Renal cortex interstitium (tissue), 15 donors: ENCODE measurements at places on chromosomes 5 and 9.
A peak's percentile ranks its signal among the peaks of the same experiment; 100 is the strongest.

GRCh38 chr5:20166456-20166855 is 178.5 kb upstream of the CDH18 start:
- no peak for DNase-seq

GRCh38 chr9:136572828-136573625 is 27.2 kb upstream of the NOTCH1 start:
- no peak for DNase-seq

GRCh38 chr5:37005946-37006540 is 129.5 kb downstream of the NIPBL start:
- peak; percentile 17 for DNase-seq

DNA sequence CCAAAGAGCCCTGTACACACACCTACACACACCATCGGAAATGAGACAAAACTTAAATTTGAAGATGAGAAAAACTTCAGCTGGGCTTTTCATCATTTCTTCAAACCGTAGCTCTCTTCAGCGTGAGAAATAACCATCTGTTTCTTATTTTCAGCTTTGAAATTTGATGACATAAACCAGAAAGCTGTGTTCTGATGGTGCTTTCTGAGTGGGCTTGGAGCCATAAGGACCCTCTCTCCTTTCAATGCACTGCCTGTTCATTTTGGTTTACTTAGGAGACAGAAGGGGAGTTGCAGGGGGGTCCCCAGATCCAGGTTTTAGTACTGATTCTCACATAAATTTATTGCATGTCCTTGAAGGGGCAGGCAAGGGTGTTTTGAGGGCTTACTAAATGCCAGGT is 9.5 kb downstream of the FBXO10 start:
- DNase-seq, result no peak

DNA sequence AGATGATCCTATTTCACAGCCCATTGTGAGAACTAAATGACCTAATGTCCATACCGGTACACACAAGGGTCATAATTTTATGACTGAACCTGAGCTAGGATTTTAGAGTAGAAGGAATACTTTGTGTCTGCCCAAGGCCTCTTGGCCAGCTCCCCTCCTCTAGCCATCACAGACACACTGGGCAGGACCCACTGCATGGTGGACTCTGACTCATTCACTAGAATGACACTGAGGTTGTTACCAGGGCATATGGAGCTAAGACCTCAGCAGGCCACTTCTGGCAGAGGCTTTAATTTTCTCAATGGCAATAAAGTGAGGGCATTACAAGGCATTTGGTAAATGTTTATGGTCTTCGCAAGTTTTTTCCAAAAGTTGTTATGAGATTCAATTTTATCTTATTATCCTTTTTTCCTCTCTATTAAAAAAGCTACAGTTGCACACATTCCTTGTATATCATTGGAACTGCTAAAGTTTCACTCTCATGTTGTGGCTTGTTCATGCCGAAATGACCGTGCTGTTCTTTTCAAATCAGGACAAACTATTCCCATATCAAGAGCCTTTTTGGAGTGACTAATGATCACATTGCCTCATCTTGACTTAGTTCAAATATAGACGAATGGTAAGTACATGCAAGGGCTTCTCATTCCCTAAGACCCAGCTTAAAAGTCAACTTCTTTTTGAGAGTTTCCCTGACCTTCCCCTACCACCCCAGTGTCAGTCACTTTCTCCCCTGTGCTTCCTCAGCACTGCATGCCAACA is 595.7 kb downstream of the ACTL7B start:
- no peak for DNase-seq

GRCh38 chr5:151326266-151326665 is 21.1 kb downstream of the SLC36A2 start:
- DNase-seq, result no peak

DNA sequence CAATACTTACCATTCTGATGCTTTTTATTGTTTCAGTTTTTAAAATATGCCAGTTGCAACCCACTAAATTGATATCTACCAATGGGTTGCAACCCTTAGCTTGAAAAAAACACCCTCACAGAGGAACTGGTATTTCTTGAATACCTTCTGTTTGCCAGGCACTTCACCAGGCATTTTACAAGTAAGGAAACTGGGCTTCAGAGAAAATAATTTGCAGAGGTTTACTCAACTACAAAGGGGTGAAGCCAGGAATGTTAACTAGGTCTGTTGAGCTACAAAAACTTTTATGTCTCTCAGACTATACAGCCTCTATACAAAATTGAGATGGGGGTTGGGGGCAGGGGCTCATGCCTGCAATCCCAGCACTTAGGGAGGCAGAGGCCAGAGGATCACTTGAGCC is 65.0 kb downstream of the STX17 start:
- no peak for DNase-seq

- DNase-seq, result no peak
These were observed 1.5 kb downstream of the ASS1 start for GRCh38 chr9:130446101-130446861.

DNA sequence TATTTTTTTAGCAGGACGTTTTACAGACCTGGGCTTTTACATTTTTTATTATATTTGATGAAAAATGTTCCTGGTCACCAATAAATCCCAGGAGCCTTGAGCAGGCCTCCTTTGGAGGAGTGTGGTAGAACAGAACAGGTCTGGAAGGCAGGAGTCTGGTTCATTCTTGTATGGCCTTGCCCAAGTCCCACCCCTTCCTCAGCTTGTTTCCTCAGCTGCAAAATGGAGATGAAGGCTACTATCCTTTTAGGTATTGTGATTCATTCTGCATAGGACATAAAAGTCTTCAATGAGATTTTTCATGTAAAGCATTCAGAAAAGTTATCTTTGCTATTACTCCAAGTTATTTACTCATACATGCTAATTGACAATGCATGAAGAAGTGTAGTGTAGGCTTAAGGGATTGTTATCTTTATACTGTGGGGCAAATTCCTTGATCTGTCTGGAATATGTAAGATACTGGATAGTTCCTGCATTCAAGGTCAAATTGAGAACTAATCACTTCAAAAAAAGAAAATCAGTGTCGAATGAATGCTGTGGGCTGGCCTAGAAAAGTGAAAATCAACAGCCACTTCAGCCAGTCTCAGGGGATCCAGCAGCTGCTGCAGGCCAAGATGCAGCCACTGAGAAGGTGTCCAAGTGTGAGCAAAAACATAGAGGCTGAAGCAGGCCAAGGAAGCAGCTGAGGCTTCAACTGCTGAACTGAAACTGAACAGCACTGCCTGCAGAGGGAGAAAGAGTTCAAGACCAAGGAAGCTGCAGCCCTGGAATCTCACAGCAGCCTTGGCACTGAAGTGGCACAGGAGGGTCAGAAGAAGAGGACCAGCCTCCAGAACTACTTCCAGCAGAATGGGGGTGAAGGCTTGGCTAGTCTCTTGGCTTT is 15.5 kb upstream of the SLC36A3 start:
- peak; percentile 7 for DNase-seq

DNA sequence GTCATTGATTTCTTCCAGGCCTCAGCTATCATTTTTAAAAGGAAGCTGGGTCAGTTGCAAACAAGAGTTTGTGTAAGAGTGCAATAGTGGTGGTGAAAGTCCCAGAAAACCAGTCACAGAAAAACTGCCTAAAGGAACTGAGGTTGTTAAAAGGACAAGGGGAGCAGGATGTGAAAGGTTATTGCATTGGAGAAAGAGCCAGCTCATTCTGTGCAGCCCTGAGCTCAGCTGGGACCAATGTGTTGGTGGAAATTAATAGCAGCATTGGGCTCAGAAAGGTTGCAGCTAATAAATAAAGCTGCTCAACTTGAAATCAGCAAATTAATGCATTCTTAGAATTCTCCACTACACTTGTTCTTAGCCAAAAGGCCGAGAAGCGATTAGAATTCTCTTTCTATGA is 34.9 kb downstream of the NREP start:
- peak; percentile 51 for DNase-seq

DNA sequence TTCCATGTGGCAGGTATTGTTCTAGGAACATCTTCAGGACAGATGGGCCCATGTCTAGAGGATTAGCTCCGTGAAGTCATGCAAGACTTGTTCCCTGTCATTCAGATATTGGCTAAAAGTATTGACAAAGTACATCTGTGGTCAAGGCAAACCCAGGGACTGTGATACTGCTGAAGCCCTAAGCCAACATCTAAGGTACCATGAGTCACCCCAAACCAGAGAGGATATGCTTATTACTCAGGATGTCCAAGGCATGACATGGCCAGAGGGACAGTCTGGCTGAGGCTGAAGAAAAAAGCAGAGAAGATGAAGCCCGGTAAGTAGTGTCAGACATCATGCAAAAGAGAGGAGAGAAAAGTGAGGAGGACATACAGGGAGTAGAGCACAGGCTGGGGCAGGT is 31.0 kb downstream of the HMHB1 start:
- no peak for DNase-seq

DNA sequence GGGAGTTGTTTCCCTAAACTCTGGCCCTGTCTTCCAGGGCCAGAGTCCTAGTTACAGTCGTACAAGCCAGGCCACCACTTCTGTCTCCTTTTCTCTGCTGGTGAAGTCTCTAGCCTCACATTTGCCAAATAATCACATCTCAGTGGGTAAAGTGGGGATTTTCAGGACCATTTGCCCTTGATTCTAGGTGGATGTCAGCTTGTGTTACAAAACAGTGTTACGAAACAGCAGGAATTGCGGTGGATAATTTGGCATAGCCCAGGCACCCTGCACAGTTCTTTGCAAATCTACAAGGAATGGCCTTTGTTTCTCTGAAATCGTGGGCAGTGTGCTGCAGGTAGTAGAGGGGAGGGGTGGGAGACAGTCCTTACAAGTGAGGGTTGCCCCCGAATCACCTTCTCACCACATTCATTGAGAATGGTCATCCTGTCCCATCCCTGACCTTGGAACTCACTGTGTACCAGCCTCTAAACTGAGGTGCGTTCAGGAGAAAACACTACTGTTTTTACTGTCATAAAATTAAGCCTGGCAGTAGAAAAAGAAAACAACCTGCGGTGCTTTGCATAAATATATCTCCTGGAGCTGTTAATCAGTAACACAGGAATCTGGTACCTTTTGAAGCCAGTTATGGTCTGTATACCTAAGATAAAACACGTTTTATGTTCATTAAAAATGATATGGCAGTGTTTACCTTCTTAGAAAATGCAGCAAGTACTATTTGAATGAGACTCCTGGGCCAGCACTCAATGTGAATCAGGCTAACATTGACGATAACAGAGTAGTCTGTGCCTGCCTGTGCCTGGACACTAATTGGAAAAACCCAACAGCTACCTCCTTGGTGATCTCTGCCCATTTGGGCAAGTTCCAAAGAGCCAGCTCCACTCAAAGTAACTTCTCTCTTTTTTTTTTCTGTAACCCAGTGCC is 44.3 kb downstream of the CYSTM1 start:
- no peak for DNase-seq

DNA sequence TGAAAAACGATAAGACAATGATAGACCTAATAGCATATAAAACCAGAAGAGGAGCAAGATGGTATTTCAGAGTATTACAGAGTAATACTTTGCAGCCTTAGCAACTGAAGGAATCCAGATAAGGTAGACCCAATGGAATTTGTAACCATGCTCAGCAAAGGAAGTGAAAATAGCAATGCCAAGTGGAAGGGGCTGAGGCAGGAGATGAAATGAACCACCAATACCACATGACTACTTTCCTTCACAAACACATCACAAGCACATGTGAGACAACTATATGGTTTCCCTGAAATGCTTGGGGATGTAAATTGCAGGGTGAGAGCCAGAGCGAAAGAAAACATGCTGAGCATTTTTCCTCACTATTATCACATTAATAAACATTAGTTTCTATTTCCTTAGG is 79.8 kb upstream of the MELK start:
- no peak for DNase-seq

DNA sequence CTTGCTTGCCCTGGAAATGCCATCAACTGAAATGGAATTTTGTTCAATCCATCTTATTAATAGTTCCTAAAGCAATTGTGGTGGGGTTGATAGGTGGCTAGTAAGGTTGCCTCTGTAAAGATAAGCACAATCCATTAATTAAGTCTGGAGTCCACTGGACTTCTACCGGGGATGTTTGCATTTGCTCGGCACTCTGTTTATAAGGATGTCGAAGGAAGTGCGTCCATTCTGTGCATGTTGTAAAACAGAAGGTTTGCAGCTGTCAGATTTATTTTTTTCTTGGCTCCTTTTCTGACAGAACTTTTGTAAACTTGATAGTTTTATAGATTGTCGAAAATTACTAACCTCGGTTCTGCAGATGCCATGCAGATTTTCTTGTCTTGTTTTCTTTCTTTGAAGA is 12.8 kb upstream of the TNFAIP8 start:
- DNase-seq, result peak; percentile 33

DNA sequence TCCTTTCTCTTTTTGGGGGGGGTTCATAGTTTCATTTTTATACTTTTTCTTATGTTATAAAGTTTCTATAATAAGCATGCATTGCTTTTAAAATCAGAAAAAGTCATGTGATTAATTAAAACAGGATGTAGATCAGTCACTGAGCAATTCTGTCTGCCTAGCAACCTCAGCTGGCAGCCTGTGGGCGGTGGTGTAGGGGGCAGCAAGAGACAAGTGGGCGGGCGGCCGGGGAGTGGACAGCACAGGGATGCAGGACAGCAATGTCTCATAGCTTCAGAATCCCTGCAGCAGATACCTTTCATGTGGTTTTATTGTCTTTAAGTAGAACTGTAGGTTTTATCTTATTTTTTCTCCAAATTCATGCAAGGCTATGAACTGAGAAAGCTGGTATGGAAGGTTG is 101.9 kb upstream of the S1PR3 start:
- no peak for DNase-seq

- DNase-seq, result no peak
These were observed 79.2 kb downstream of the ISOC1 start for GRCh38 chr5:129173771-129174170.

- DNase-seq, result no peak
These were observed at the start of gene RANBP17 for GRCh38 chr5:170861917-170862766. Gene RANBP17 (plus strand): TSS chr5:170862018.

DNA sequence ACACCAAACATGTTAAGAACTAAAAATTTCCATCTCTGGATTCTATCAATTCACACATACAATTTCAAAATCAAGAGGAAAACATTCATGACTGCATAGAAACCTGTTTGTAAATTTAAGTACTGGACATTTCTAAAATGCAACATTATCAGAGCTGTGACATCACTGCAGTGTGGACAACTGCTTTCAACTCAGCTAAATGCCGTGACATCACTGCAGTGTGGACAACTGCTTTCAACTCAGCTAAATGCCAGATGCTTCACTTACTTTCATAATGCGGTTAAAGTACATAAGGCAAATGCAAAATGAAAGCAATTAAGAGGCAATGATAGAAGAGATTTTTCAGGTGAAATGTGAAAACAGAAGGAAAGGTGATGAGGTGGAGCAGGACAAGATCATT is 161.5 kb downstream of the ARL15 start:
- no peak for DNase-seq

DNA sequence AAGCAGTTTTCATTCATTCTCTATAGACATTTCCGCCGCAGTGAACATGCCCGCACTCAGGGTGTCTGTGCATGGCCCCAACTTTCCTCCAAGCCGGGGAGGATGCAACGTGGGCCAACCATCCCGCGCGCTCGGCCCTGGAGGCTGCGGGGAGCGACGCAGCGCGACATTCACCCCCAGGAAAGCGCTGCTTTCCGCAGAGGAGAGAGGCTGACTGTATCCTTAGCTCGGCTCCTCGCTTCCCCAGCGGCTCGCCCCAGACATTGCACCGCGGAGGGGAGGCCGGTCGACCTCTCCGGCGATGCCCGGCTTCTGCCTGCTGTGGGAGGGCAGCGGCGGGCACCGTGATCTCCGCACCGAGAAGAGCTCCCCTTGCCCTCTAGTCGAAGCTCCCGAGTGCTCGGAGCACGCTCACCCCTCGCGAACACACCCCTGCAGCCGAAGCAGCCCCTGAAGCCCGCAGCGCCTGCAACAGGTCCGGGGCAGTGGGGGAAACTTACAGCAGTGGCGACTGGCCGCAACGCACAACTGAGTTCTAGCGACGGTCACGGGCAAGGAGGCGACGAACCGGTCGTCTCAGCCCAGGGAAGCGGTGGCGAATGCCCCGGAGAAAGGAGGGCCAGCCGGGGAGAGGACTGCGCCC is 600 bp downstream of the ENC1 start:
- DNase-seq, result no peak
